ENCODE measurements at places on chromosomes 2 and 18.

DNA sequence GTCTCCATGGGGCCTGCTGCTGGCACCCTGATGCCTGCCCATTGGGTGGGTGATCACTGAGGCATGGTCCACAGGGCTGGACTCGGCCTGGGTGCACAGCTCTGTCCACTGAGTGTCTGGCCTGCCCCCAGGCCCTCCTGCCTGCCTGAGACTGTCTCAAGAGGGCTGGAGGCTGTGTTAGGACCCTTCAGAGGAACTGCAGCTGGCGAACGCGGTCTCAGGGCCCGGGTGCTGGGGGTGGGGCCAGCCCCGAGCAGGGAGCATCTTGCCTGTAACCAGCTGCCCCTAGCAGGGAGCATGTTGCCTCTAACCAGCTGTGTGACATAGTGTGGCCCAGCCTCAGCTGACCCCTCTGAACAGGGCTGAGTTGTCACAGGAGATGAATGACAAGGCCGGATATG is 50.0 kb downstream of the TWIST2 start:
- DNase-seq = no peak

DNA sequence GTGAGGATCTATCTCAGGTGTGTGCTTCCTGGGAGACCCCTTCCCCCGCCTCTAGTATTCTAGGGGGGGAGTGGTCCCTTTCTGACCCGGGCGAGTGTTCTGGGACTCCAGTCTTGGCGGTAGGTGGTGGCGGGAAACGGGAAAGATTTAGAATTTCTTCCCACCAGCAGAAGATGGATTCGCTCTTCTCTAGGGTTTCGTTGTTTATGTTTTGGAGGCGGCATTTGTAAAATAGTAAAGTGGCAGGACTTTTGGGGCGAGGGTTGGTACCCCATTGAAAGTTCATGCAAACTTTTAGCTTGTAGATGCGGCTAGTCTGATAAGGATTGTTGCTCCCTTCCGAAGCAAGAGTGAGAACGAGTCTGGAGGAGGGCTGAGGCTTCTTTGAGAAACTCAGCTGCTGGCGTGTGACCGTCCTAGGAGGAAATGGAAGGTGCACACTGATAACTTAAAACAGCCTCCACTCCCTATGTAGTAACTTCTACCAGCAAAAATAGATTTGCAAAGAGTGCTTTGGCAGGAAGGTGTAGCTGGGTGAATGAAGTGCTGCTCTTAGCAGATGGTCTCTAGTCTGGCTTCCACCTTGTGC is 412 bp downstream of the GPD2 start:
- DNase-seq = no peak

DNA sequence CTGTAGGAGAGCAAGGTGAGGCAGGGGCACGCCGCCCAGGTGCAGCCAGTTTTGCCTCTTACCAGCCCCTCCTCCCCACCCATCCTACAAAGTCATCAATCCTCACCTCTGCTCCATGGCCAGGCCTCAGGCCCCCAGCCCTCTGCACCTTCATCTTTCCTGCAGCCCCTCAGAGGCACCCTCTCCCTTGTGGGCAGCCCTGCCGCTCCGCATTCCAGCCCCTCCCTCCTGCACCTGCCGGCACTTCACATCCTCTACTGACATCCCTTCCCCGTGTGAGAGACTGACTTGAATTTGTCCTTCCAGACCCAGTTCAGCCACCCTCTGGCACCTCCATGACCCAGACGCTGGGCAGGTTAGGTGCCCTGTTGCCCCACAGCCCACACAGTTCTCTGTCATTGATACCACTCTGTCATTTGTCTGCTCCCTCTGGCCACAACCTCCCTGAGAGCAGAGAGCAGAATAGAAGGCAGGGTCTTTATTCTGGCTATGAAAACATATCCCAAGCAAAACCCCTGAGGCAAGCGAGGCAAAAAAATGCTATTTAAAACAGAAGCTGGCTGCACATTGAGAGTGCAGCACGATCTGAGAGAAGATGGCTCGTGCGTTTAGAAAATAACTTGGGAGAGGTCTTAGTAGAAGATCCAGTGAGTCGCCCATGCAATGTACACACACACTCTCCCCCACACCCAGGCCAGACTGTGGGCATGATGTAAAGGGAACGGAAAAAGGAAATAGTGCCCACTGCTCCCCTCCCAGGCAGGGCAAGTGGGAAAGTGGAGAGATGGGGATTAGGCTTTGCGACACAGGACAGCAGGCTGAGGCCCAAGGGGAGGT is 25.9 kb downstream of the SDC1 start:
- no peak for DNase-seq

GRCh38 chr18:30280861-30281470 is 761.6 kb downstream of the DSC3 start:
- DNase-seq = no peak

DNA sequence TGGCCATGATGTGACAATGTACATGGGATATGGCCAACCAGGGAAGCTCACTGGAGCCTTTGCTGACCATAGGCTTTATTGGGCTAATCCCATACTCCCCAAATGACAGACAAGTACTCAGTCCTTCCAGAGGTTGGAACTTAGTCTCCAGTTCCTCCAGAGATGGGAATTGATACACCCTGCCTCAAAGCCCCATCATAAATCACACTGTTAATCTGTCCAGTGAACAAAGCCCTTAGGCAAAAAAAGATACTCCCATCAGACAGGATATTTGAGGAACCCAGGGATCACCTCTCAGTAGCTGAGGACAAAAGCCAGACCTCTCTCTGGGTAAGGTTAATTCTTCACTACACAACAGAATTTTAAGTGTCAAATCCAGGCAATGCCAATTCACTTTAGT is 247.5 kb upstream of the CDH20 start:
- DNase-seq = no peak

DNA sequence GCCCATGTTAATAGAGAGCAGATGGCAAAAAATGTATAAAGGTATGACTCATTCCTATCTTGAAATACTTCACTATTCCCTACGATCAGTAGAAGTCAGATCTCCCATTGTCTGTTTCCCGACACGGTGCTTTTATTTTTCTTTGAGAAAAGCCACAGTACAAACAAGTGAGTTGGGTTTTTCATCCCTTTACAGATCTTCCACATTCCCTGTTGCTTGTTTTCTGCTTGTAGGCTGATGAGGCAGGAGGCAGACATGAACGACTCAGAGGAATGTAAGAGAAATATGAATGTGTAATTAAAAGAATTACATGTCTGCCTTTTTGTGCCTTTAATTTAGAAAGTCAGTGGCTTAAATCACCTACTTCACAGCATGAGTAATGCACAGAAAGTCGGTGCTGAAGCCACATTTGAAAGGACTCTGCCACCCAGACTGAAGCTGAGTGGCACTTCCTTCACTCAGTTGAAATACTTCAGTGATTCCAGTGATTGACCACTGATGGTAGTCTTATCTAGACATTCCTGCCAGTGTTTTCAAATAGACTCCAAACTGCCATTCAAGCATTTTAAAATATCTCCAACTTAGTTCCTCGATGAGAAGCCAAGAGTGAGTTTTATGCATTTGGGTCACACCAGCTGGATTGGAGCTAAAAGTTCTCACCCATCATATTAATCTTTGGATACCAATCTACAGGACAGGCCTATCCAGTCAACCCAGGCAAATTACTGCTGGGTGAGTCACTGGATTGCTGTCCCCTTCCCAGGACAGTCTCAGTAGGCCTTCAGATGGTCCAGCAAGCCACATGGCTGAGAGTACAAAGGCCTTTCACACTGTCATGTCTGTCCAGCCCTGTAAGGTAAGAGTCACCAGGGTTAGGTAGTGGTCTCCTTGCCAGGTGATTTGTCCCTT is 79.0 kb downstream of the COLEC12 start:
- DNase-seq = no peak

DNA sequence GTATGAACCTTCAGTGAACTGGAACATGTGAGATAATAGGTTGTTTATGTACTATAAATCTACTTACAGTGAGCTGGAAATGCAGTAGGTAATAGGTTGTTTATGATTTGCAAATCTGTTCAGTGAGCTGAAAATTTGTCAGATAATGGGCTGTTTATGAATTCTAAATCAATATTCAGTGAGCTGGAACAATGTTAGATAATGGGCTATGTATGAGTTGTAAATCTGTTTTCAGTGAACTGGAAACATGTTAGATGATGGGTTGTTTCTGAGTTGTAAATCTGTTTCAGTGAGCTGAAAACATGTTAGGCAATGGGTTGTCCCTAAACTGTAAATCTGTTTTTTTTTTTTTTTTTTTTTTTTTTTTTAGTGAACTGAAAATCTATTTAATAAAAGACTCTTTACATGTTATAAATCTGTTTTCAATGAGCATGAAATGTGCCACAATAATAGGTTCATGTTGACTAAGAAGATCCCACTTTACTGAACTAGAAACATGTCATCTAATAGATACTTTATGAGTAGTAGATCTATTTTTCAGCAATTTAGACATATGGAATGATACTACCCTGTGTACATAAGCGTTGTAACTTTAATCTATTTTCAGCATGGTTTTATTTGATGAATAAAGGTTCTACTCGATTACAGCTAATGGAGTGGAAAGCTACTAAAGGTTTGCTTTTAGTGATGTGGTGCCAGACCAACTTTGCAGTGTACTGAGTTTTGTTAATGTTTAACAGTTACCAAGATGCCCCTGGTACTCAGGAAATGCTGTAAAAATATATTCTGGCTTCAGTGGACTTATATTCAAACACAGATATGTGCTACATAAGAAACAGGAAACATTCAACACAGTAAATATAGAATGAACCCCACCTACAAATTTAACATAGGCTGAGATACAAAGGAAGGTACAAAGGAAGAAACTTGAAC is 1471.8 kb downstream of the LRP1B start:
- DNase-seq = no peak

GRCh38 chr18:26708806-26709716 is 156.4 kb downstream of the AQP4 start:
- no peak for DNase-seq

GRCh38 chr2:36710858-36711515 is 14.5 kb downstream of the VIT start:
- DNase-seq = no peak

DNA sequence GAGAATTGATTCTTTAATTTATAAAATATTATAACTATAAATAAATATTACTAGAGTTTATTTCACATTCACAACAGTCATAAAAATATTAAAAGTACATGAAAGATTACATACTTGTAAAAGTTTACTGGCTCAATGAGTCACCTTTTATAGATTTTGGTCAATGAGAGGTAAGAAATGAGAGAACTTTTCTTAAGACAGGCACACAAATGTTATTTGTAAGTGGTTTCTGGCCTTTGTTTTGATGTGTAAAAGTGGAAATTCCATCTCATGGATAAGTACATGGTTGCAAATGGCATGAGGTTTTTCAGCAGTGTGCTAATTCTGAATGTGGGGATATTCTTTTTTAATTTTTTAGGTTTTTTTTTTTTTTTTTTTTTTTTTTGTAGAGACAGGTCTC is 63.8 kb downstream of the TTC27 start:
- no peak for DNase-seq

GRCh38 chr2:116057538-116057937 is 1615.1 kb downstream of the DPP10 start:
- no peak for DNase-seq

- no peak for DNase-seq
Observed at GRCh38 chr2:135987441-135987840, 2.0 kb upstream of the DARS1 start.

- no peak for DNase-seq
Observed at GRCh38 chr2:73868204-73868978, 24.4 kb upstream of the ACTG2 start.

GRCh38 chr2:198961547-198961946 is 496.2 kb downstream of the SATB2 start:
- DNase-seq = no peak

- DNase-seq = peak; percentile 8
Observed at GRCh38 chr2:128315829-128316776, 2.6 kb downstream of the HS6ST1 start.

GRCh38 chr18:22241921-22242361 is 72.6 kb downstream of the GATA6 start:
- DNase-seq = no peak

DNA sequence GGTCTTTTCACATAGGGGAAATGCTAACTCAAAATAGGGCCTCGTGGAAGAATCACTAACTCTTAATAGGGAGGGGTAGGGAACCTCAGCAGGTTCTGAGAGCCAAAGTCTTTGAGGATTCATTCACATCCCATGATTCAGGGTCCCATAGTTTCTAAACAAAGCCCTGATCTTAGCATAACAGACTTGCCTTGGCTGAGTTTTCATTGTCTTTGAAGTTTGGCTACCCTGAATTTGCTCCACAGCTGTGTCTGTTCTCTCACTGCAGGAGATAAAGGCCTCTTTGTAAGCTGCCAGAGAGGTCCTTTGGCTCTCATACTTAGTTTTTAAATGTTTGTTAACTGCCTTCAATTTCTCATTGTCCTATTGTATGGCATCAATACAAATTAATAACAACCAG is 54.5 kb downstream of the ZDBF2 start:
- DNase-seq = no peak

DNA sequence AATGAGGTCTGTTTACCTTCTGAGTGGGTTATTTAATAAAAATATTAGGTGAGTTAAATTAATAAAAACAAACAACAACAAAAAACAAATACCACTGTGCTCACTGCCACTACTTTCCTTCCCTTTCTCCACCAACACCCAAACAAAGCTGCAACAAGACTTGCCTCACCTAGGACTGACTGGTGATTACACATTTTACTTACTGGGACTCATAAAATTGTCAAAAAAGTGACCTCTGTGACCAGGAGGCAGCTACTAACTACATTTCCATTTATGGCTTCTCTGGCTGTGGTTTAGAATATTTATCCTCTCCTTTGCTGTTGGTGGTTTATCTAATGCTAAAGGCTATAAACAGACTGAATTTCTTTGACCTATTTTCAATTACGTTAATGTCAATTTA is 39.8 kb downstream of the EFEMP1 start:
- no peak for DNase-seq

DNA sequence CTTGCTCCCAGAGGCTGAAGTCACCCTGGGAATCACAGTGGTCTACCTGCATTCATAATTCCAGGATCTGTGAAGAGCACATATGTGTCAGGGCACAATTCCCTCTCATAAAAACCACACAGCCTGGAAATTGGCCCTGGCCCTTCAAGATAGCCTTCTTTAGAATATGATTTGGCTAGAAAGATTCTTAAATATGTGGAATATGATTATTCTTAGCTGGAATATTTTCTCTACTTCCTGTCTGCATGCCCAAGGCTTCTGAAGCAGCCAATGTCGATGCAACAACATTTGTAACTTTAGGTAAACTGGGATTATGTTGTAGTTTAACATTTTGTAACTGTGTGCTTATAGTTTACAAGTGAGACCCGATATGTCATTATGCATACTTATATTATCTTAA is 24.2 kb downstream of the ICOS start:
- DNase-seq = no peak

DNA sequence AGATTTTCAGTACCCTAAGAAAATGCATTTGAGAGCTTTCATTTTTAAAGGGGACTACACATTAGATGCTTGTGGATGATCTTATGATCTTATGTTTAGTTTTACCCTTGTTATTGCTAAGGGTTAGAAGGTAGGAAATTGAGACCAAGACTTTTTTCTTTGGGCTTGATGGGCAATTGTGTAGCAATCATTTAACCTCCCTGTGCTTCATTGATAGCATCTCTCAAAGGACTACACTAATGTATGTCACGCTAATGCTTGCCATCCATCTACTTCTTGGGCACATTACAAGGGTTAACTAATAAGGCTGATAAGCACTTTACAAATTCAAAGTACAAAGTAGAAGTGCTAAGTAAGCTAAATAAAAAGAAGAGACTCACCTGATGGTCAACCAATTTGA is 189.3 kb upstream of the LRP1B start:
- no peak for DNase-seq

Data from stimulated activated CD8-positive, alpha-beta memory T cell treated with anti-CD3 and anti-CD28 coated beads, Interleukin-7, amount 100 ng/mL, for 48 hours (primary cell).